ENCODE measurements at places on chromosomes 12 and 14. TPM values are rescaled to one million over a fixed set of nuclear protein-coding genes. Genes with fewer than 3 reads are reported as not detected.

Gene MAP1LC3B2
- total RNA-seq, result 1.2 TPM

Gene GARIN6
- total RNA-seq, result not detected

Gene LIN52
- 14.0 TPM for total RNA-seq

Gene NT5DC3
- 21.9 TPM for total RNA-seq

Gene OASL
- under 0.01 TPM for total RNA-seq

Gene SLC38A4
- total RNA-seq, result 0.74 TPM

Gene CLEC1B
- not detected for total RNA-seq

Gene ZFYVE1
- 12.3 TPM for total RNA-seq

Gene PPP2R5C
- total RNA-seq, result 101 TPM

Gene ADAMTS20
- total RNA-seq, result 0.25 TPM

Gene TAS2R13
- 5.2 TPM for total RNA-seq

Gene NINJ2
- 0.49 TPM for total RNA-seq

Gene PPP4R4
- 0.49 TPM for total RNA-seq

Gene GYS2
- total RNA-seq, result not detected

Gene EPYC
- not detected for total RNA-seq

Gene LBHD2
- not detected for total RNA-seq

Gene ENDOU
- not detected for total RNA-seq

Gene GNB3
- 0.74 TPM for total RNA-seq

Gene NEUROD4
- total RNA-seq, result 0.98 TPM

Gene PFDN5
- total RNA-seq, result 401 TPM

Gene SYCP3
- total RNA-seq, result 0.49 TPM
